CD4-positive, alpha-beta memory T cell (primary cell): ENCODE measurements at places on chromosomes 12 and 14.

DNA sequence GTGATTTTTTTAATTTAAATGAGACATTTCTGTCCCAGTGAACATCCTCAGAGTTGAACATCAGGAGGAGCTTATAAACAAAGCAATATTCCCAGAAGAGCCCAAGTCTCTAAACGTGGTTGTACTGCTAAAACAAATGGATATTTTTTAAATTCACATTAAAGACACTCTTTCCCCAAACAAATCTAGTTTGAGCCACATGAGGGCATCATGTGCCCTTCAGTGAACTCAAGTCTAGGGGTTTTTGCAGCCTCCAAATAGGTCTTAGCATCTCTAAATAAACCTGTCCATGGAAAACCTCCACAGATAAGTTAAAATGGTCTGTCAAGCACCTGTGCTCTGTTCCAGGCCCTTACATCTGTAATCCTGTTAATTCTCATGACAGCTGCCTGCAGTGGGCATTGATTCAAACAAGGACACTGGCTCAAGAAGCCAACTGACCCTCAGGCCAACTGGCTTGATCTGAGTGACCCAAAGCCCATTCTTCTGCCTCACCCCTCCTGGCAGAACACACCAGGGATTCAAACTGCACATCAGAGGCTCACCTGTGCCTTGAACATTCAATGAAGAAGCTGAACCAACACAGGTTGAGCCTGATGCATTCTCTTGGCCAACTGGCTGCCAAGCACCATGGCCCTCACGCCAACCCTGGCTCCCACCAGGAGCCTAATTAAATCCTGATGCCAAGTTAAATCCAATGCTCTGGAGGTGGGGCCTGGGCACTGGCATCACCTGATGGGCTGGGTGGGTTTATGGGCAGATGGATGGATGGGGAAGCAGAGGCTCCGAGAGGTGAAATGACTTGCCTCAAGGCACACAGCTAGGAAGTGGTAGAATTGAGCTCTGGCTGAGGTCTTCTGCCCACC, 8.6 kb downstream of the ISCU start:
- peak; percentile 20 for DNase-seq

- DNase-seq: no peak
Observed at GRCh38 chr14:55256586-55256985, 14.6 kb upstream of the FBXO34 start.

DNA sequence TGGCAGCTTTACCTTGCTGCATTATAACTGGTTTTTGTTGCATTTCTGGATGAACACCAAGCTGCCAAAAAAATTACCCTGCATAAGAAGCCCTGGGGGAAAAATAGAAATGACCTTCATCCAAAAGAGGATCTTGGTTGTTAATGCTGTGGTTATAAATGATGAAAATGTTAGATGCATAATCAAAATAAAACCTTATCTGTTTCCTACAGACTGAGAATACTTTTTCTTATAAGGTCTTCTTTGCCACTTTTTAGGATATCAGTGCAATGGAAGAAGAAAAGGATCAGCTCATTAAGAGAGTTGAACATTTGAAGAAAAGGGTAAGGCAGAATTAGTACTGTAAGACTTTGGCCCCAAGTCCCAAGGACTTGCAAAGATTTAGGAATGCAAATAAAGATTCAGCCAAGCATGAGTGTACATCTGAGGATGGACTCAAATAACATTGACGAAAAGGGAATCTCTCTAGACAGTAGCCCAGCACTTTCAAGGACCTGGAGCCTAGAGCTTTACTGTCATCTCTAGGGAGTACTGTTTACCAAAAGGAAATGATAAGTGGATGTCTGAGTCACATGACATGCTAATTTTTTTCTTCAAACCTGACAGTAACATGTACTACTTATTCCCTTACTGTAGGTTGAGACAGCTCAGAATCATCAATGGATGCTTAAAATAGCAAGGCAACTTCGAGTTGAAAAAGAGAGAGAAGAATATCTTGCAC, 10.7 kb downstream of the IFT81 start:
- DNase-seq: no peak

- no peak for DNase-seq
Observed at GRCh38 chr14:54600717-54601109, 33.8 kb downstream of the SAMD4A start.

DNA sequence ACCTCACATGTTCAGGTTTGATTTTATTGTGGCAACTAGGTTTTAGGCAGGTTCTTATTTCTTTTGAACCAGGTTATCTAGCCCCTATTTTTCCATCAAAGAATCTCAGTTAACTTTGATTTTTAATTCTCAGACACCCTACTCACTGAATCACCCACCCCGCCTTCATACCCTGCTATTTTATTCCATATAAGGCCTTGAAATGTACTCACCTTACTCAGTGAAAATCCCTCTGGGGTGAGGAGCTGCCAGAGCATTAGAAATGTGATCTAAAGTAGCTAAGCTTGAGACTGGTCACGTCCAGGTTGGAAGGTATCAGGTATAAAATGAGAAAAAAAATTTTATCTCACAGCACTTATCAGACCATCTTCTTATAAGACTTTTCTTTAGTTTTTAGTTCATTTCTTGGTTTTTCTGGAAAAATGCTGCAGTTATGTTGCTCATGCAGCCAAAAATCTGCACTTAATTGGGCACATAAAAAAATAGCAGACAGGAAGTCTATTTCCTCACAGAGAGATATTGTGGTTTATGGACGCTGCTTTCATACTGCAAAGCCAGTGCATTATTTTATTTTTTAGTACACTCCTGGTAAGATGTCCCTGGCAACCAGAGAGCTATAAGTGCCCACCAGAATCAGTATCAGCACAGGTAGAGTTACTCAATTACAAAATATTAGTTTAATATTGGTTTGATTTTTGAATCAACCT, 101.5 kb upstream of the CCDC91 start:
- no peak for DNase-seq

GRCh38 chr14:73263606-73264005, 26.3 kb downstream of the PAPLN start:
- DNase-seq: no peak

- DNase-seq: no peak
Observed at GRCh38 chr12:3049611-3050249, 27.4 kb upstream of the TSPAN9 start.

DNA sequence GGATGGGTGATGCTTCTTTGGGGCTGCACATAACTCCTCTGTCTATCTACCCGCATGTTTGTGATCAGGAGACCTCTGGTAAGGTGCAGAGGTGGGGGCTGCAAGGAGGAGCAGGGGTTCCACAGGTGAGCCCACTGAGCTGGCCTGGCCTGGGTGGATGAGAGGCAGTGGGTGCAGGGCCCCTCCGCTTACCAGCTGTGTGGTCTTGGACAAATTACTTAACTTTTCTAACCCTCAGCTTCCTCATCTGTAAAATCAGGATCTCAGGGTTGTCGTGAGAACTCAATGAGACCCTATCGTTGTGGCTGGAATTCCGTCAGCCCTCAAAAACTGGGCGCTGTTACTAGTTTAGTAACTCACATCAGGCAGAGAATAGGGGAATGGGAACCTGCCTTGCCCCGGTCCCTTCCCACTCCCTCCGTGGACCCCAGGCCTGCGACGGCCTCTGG, 7.5 kb downstream of the PTPN6 start:
- DNase-seq: no peak

- no peak for DNase-seq
Observed at GRCh38 chr12:112482733-112483132, 64.0 kb downstream of the PTPN11 start.

GRCh38 chr14:34872822-34873588, 2.2 kb downstream of the BAZ1A start:
- peak; percentile 46 for DNase-seq

DNA sequence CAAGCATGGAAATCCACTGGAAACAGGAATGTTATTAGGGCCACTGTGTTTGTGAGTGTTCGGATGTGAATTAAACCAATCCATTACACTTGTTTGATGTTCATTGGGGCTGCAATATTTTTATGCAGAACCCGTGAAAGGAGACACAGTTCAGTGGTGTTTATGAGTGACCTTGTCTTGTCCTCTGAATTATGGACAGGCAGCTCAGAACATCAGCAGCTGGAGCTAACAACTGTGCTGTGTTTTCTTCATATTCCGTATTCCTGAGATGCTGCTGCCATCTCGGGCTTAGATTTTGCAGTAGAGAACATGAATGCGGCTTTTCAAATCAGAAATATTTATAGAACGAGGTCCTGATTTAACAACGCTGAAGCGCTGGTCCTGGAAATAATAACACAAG, 20.3 kb upstream of the CACNA1C start:
- no peak for DNase-seq

- DNase-seq: no peak
Observed at GRCh38 chr12:18454330-18454729, 193.0 kb downstream of the PIK3C2G start.

DNA sequence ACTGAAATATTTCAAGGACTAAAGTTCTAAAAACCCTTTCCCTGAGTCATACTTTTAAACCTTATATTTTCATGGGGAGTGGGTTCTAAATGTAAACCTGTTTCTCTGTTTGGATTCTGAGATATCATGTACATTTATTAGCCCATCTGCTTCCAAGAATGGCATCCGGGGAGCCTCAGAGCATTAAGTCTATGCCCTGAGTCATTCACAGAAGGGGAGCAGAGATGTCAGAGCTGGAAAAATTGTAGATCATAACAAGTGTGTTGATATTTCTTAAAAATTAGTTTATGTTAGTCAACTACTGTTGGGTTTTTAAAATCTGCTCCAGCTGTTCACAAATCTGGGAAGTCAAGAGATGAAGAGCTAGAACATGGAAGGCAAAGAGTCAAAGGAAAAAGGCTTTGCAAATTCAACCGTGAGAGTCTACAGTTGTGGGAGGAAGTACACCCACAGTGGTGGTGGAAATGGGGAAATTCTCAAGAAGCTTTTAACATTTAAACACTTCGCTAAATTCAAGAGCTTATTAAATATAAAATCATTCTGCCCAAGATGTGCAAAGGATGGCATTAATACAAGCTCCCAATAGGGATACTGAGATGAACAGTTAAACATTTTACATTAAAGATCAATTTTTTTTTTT, 70.5 kb upstream of the FLRT2 start:
- no peak for DNase-seq

- DNase-seq: no peak
Observed at GRCh38 chr12:32606443-32606842, 72.7 kb upstream of the DNM1L start.

- no peak for DNase-seq
Observed at GRCh38 chr14:57851354-57851753, 14.5 kb downstream of the SLC35F4 start.

DNA sequence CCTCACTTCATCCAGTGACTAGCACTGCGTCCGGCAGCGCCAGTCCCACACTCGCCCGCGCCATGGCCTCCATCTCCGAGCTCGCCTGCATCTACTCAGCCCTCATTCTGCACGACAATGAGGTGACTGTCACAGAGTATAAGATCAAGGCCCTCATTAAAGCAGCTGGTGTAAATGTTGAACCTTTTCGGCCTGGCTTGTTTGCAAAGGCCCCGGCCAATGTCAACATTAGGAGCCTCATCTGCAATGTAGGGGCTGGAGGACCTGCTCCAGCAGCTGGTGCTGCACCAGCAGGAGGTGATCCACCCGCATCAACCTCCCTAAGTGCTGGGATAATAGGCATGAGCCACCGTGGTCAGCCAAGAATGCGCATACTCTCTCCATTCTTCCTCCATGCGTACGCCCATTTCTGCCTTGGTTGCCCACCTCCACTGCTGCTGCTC, 59.9 kb downstream of the IRF2BPL start:
- no peak for DNase-seq

DNA sequence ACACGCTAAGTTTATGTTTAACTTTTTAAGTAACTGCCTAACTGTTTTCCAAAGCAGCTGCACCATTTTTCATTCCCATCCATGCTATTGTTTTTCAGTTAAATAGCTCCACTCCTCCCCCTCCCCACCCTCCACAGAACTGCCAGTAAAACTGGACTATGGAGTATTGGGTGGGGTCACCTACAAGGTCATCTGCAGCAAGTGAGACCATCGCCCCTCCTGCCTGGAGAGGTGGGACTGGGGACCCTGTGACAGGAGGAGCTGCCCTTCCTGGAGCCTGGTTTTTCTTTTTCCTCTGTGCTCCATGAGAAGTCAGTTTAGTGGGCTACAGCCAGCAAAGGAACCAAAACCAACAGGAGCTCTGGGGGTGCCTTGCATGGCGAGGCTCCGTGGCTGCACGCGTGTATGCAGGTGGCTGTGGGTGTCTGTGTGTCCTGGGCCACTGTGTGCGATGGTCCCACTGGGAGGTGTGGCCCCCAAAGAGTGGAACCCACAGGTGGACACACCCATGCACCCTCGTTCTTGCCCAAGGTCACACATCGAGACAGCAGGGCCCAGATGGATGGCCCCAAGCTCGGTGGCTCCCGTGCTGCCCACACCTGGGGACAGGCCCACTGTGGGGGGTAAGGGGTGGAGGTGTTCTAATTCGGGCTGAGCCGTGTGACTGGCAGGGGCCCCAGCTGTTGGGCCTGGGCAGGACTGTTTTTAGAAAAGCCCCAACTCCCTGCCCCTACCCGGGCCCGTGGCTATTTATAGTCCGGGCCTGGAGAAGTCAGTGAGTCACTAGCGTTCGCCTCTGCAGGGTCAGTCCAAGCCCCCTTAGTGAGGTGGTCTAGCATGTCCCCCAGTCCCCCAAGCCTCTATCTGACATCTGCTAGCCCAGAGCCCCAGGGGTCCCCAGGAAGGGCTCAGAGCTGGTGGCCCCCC, 2.3 kb upstream of the ADSS1 start:
- DNase-seq: no peak

DNA sequence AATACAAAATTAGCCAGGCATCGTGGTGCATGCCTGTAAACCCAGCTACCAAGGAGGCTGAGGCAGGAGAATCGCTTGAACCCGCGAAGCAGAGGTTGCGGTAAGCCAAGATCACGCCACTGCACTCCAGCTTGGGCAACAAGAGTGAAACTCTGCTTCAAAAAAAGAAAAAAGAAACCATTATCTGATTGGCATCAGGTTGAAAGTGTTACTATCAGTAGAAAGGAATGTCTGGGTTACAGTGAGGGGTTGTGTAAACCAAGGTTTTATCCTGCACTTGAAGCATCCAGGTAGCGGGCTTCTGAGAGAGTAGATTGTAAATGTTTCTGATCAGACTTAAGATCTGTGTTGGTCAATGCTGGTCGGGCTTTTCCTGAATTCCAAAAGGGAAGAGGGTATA, 14.1 kb upstream of the OXA1L start:
- DNase-seq: no peak

DNA sequence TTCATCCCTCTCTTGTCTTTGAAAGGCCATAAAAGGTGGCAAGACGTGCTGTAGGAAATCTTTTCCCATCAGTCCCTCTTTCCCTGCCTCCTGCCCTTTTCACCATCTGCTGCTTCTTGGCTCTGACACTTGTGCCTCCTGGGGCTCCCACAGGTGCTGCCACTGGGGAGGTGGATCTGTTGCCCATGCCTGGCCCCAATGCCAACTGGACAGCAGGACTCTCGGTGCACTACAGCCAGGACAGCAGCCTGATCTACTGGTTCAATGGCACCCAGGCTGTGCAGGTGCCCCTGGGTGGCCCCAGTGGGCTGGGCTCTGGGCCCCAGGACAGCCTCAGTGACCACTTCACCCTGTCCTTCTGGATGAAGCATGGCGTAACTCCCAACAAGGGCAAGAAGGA, 6.5 kb downstream of the CLSTN3 start:
- no peak for DNase-seq

DNA sequence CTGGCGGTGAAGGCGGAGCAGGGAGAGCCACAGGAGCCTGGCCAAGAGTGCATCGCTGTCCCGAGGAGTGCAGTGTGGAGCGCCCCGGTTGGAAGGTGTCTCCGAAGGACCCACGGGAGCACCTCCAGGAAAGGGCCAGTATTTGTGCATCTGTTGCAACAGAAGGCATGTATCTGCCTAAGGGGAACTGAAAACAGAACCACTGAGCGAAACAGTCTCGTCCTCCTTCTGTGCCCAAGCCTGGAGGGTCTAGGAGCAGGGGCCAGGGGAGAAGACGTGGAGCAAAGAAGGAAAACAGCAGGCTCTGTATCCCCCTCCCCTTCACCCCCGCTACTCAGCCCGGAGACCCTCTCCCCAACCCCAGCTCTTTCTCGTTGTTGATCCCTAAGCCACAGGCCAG, 5.3 kb upstream of the LRRC10 start:
- DNase-seq: no peak
